ENCODE measurements at places on chromosomes 7 and 10.
A peak's percentile ranks its signal among the peaks of the same experiment; 100 is the strongest.

DNA sequence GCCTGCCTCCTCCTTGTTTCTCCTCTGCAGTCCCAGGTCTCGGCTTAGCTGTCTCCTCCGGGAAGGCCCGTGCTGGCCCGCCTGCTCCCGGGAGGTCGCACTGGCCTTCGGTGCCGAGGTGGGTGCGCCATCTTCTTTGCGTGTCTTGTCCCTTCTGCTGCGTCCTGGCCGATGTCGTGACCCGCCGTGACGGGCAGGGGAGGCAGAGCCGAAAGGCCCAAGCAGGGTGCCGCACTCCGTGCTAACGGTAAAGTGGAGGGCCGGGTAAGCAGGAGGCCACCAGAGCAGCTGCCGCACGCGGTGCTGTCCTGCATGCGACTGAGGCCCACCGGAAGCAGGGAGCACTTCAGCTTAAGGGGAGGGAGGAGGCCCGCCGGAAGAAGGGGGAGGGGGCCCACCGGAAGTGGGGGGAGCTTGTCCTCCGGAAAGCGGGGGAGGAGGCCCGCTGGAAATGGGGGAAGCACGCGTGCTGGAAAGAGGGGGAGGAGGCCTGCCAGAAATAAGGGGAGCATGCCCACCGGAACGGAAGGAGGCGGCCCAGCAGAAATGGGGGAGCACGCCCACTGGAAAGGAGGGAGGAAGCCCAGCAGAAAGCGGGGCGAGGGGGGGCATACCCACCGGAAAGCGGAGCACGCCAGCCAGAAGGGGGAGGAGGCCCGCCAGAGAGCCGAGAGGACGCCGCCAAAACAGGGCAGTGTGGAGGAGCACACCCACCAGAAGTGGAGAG lies 71.4 kb downstream of the PROSER2 start:
- DNase-seq: no peak

DNA sequence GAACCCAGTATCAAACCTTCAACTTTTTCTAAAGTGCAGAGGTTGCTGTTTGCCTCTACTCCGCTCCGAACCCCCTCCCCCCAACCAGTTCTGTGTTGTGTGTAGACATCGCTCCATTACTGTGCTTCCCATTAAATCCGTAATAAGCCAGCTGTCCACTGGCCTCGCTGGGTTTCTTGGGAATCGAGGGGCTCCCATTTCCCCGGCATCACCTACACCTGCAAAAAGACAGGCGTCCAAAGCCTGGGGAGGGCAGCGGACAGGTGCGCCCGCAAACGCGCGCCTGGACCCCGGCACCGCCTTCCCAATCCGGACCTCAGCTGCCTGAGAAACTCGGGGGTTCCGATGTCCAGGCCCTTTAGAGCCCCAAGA lies 631 bp downstream of the RTKN2 start:
- no peak for DNase-seq

GRCh38 chr7:18038382-18038781 lies 10.7 kb upstream of the PRPS1L1 start:
- no peak for DNase-seq

DNA sequence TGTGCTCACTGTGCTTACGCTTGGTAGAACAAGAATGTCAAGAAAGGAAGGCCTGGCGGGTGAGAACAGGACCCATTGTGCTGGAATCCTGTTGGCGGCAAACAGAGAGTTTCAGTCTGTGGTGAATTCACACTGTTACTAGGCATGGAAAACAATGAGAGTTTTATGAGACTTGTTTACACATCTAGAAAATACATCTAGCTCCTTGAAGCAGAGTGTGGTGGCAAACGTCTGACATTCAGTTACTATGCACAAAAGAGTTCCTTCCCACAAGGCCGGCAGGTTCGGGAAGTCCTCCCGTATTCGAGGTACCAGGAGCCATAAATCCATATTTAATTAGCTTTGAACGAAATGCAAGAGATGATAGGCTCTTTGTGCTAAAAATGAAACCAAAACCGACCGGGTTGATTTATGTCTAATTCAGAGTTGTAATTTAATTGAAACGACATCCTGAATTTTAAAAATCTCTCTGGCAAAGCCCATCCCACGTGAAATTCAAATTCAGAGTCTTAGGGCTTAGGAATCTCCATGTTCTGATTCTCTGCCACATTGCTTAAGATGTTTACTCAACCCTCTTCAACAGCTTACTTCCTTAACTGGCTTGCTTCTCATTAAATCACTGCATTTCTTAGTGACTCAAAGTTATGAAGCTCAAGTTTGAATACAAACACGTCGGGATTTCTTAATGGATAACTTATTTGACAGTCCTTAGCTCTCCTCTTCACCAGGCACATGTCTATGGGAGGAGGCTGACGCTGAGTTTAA lies 299.9 kb upstream of the PITRM1 start:
- peak; percentile 92 for DNase-seq

DNA sequence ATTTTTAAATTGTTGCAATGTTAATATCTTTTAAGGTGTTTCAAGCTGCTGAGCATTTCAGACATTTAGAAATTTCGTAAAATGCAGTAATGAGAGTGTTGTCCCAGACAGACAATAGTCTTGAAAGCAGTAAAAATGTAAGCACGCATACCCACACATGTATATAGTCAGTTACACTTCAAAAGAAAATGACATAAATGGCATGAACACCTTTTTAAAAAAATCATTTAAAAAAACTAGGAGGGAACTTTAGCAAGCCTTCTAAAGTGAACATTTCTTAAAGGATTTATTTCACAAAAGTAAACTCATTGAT lies 51.0 kb downstream of the CPED1 start:
- DNase-seq: no peak

DNA sequence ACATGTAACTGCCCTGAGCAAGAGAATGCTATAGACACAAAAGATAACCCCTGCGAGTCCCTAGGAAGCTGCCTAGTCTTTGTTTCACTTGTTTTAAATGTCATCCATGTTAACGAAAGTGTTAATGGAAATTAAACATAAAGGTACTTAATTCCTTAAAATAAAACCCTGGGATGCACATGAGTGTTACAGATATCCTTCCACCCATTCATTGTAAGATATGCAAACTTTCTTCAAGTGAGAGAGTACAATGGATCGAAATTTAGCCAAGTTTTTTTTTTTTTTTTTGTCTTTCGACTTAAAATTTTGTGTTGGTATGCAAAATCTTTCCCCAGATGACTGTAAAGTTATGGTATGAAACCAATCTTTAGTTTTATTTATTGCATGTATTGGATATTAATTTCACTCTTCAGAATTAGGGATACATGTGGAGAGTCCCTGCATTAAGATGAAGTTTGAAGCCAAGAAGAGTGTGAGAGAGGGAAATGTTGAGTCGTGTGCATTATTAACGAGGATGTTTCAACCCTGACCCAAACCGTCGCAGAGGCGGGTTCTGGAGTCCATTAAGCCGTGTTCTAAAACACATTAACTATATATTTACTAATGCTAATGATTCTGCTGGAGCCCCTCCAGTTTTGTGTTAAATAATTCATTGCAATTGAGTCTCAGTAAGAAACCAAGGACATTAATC lies 1.6 kb downstream of the CDK14 start:
- DNase-seq: no peak

DNA sequence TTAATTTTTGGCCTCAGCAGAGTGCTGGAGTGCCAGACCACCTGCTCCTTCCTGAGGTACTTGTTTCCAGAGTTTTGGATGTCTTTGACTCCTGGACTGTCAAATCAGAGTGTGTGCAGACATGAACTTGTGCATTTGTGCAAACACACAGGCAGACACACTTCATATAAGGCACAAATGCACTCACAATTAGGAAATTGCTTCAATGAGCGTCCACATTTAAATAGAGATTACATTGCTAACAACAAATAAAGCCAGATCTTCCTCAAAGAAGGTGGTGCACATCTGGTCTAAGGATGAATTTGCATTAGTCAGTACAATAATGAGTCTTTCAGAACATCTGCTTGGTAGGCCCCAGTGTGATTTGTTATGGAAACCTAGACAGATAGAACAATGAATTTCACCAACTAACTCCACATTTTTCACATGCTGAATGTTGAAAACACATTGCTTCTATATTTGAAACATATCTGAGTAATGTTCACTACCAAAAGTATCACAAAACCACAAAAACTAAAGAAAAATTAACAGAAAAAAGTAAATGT lies 266.7 kb upstream of the INHBA start:
- no peak for DNase-seq

GRCh38 chr7:11005202-11005601 lies 31.5 kb downstream of the PHF14 start:
- no peak for DNase-seq

- no peak for DNase-seq
Measured at GRCh38 chr10:120557311-120557710, 100.3 kb downstream of the PLPP4 start.

- no peak for DNase-seq
Measured at GRCh38 chr7:101390901-101391301, 28.2 kb downstream of the COL26A1 start.

GRCh38 chr7:43289826-43290225 lies 177.4 kb downstream of the HECW1 start:
- no peak for DNase-seq

GRCh38 chr7:36283711-36284130 lies 105.9 kb upstream of the ANLN start:
- DNase-seq: no peak

DNA sequence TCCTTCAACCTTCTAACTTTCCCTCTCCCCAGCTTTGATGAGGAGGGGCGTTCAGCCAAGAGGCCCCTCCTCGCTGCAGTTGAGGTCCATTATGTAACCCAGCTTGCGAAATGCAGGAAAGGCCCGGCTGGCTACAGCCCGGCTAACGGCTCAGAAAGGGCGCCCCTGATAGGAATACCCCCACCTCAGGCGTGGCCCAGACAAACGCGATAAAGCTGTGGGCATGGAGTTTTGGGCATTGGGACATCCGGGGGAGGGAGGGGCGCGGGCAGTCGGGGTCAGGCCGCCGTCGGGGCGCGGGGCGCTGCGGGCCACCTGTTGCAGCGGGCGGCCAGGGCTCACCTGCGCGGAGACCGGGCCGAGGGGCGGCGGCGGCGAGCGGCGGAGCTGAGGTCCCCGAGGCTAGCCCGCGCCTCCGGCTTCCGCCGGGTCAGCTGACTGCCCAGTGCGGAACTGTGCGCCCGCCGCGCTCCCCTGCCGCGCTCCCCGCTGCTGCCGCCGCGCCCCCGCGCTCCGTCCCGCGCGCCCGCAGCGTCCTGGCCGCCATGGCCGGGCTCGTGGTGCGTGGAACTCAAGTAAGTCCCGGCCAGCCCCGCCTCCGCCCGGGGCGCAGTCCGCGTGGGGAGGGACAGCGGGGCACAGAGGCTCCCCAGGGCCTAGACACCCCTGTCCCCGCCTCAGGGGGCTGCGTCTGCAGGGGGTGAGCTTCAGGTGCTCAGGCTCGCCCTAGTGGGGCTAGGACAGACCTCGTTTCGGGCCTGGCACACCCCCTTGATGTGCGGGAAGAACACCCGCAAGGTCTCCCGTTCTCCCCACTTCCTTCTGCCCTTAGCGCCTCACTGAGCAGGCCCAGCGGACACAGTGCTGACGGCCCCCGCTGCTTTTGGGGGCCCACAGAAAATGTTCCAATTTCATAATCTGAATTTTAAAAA lies at the start of gene LRMDA:
Gene LRMDA (plus strand): TSS at position 445 of the 932 bp plus-strand sequence.
- DNase-seq: no peak

DNA sequence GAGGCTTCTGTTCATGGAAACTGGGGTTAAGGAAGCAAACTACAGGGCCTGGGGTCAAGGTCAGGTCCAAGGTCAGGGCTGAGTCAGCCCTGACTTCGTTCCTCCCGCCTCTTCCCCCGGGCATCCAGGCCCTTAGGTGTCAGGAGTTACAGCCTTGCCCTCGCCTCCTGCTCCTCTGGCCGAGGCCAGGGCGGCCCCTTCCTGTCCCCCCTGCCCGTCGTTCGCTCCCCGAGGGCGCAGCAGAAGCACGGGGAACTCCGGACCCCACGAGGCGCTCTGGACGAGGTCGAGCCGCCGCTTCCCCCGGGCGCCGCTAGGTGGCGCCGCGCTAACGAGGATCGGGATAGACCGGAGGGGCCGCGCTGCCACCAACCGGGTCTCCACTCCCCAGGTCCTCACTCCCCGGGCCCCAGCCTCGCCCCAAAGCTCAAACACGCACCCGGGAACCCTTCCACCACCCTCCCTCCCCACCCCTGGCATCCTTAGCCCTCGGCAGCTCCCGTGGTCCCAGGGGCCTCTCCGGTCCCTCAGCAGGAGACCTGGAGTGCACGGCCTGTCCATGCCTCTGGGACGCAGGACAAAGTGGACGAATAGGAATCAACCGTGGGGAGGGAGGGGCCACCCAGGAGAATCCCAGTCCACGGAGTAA lies 59.2 kb upstream of the MYL10 start:
- DNase-seq: peak; percentile 54

Measured in RCC 7860 (cell line).